ENCODE measurements at places on chromosomes 12 and 14. TPM values are rescaled to one million over a fixed set of nuclear protein-coding genes. Genes with fewer than 3 reads are reported as not detected.

DNA sequence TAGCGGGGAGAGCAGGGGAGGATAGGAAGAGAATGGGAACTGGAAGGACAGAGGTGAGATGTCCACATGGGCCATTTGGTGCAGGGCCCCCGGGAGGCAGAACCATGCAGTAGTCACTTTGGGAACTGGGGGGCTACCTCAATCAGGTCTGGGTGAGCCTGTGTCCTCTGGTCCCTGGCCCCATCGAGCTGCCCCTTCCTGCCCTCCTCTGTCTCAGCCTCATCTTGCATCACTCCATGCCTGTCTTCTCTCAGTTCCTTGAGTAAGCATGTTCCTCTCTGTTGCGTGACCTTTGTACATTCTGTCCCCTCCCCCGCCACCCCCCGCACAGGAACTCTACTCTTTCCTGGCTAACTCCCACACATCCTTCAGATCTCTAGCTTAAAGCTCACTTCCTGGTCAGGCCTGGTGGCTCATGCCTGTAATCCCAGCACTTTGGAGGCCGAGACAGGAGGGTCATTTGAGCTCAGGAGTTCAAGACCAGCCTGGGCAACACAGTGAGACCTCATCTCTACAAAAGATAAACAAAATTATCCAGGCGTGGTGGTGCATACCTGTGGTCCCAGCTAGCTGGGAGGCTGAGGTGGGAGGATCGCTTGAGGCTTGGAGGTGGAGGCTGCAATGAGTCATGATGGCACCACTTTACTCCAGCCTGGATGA lies 23.2 kb downstream of the FOS start:
- no peak overlapping the region for H3K4me3 ChIP-seq
- no peak overlapping the region for H3K27ac ChIP-seq
- no peaks in the 10 kb centered on the region for H3K4me1 ChIP-seq
- H3K27me3 ChIP-seq: no peaks in the 10 kb centered on the region
- no peak for DNase-seq

DNA sequence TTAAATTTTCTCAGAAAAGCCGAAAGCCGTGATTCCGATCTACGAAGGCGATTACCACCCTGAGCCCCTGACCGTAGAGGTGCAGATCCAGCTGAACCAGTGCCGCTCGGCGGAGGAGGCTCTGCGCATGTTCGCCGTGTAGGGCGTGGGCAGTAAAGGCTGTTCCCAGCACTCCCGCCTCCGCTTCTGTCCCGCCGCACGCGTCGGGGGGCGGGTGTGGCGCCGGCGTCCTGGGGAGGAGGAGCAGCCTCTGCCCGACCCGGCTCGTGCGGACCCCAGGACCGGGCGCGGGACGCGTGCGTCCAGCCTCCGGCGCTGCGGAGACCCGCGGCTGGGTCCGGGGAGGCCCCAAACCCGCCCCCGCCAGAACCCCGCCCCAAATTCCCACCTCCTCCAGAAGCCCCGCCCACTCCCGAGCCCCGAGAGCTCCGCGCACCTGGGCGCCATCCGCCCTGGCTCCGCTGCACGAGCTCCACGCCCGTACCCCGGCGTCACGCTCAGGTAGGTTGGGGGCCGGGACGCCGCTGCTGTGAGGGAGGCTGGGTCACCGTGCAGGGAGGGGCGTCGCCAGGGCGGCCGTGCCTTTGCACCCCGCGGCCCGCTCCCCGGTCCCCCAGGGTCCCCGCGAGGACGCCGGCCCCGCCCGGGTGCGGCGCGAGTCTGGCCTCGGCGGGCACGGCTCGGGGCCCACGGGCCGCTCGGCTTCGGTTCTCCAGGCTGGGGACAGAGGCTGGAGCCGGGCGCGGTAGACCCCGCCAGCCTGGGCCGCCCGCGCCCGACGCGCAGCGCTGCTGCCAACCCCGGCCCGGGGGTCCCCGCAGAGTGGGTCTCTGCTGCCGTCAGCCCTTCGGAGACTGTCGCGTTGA lies at the start of gene B3GNT4:
B3GNT4 (plus strand) TSS at position 409 of the 866 bp plus-strand sequence. CDS start 910 bp downstream, outside the sequence.
- H3K27ac ChIP-seq: no peak within 1 kb of the TSS
- H3K27me3 ChIP-seq: peaks cover 76% of the 10 kb centered on the region
- H3K4me3 ChIP-seq: peak within 1 kb of the TSS; percentile 34
- H3K4me1 ChIP-seq: peaks cover 12% of the 10 kb centered on the region
- H3K36me3 ChIP-seq: peaks cover 19% of the 10 kb centered on the region

Gene RNU7-1
- not detected for total RNA-seq

Gene CLEC2A
- total RNA-seq: not detected

Gene TCHP
- 8.0 TPM for total RNA-seq

Gene CEBPE
- 2.5 TPM for total RNA-seq

GRCh38 chr12:8696442-8697090 lies 1.2 kb upstream of the RIMKLB start:
- H3K27me3 ChIP-seq: no peaks in the 10 kb centered on the region
- H3K27ac ChIP-seq: no peak overlapping the region
- peak overlapping the region; percentile 80 for H3K4me3 ChIP-seq
- peaks cover 3% of the 10 kb centered on the region for H3K36me3 ChIP-seq

Gene MAP3K9
- total RNA-seq: 0.47 TPM

DNA sequence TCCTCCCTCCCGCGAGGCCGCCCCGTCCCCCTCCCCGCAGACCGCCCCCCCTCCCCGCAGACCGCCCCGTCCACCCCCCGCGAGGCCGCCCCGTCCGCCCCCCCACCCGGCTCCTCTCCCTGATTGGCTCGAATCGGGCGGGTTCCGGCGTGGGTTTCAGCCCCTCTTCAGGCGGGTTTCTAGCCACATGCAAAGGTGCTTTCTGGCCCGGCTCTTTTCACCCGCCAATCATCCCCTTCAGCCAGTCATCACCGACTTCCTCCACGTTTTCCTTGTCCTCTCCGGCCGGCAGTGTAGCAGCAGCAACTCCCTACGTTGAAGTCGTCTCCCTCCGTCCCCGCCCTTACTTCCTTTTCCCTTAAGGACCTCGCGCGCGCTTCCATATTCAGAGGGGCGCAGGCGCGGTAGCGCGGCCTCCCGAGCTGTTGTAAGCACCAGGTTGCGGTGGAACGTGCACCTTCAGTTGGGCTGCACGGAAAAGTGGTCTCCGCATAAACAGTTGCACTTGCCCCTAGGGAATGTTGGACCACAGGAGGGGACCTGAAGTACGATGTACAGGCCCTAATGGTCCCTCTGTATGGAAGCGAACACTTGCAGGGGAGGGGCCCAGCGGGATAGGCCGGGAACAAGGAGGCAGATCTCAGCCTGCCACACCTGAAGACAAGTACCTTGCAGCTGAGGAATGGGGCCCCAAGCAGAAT lies 44.6 kb upstream of the ESR2 start:
- H3K4me1 ChIP-seq: peaks cover 2% of the 10 kb centered on the region
- peak overlapping the region; percentile 33 for H3K27ac ChIP-seq
- H3K36me3 ChIP-seq: no peaks in the 10 kb centered on the region
- peak overlapping the region; percentile 78 for H3K4me3 ChIP-seq
- DNase-seq: peak; percentile 93

GRCh38 chr14:106491851-106492250 lies 965.5 kb downstream of the TMEM121 start:
- no peak overlapping the region for H3K4me3 ChIP-seq
- H3K4me1 ChIP-seq: peaks cover 24% of the 10 kb centered on the region
- no peak for DNase-seq
- H3K36me3 ChIP-seq: no peaks in the 10 kb centered on the region
- H3K27me3 ChIP-seq: no peaks in the 10 kb centered on the region
- H3K27ac ChIP-seq: no peak overlapping the region

DNA sequence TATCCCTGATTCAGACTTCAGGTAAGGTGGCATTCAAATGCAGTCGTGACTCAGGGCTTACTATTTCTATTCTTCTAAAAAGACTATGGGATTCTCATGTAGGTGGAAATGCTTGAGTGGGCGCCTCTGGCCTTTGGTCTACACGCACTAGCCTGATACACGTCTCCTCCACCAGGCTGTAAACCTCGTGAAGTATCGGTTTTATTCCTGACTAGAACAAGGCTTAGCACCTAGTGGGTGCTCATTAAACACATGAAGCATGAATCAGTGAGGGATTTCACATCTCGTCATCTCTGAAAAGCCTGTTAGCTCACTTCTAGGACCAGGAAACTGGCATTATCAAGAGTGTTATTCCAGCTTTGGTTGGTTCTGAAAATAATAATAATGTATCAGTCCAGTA lies 17.7 kb upstream of the HNF1A start:
- H3K27ac ChIP-seq: no peak overlapping the region
- H3K4me1 ChIP-seq: peaks cover 15% of the 10 kb centered on the region
- no peaks in the 10 kb centered on the region for H3K36me3 ChIP-seq
- H3K4me3 ChIP-seq: no peak overlapping the region
- DNase-seq: no peak

GRCh38 chr12:39103552-39104165 lies 198.3 kb upstream of the CPNE8 start:
- H3K4me1 ChIP-seq: no peaks in the 10 kb centered on the region
- no peaks in the 10 kb centered on the region for H3K36me3 ChIP-seq
- no peak overlapping the region for H3K4me3 ChIP-seq
- DNase-seq: peak; percentile 8

Gene KRT6A
- total RNA-seq: 14.4 TPM

Gene RFX4
- 0.05 TPM for total RNA-seq

DNA sequence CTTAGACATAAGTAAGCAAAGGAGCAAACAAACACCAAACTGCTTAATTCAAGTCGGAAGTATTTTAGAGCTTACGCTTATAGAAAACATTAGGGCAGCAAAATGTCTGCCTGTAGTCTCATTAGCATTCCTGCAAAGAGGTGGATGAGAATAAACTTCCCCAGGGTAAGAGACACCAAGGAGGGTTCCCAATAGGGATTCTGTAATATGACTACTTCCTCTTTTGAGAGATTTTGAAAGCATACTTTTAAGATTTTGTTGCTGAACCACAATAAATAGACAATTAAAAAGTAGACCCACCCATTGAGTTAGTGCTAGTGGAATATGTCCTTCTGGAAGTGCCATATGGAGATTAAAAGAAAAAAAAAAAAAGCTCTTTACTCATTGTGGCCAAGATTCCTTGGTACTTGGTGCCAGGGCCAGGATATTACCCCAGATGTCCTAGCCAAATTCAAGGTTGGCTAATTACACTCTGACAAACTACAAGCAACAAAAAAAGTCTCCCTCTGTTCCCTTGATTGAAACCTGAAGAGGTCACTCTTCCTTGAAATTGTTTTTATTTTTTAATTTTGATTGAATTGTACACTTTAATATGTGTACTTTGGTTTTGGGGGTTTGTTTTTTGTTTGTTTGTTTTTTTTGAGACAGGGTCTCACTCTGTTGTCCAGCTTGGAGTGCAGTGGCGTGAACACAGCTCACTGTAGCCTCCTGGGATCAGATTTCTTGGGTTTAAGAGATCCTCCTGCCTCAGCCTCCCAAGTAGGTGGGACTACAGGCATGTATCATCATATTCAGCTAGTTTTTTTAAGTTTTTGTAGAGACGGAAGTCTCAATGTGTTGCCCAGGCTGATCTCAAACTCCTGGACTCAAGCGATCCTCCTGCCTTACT lies 8.7 kb downstream of the CLIP1 start:
- H3K36me3 ChIP-seq: no peaks in the 10 kb centered on the region
- no peak overlapping the region for H3K27ac ChIP-seq
- no peak for DNase-seq
- no peak overlapping the region for H3K4me3 ChIP-seq

Gene P3H3
- 1.0 TPM for total RNA-seq

- peak overlapping the region; percentile 32 for H3K27ac ChIP-seq
- no peaks in the 10 kb centered on the region for H3K36me3 ChIP-seq
- no peak overlapping the region for H3K4me3 ChIP-seq
- H3K27me3 ChIP-seq: no peaks in the 10 kb centered on the region
- DNase-seq: no peak
- no peaks in the 10 kb centered on the region for H3K4me1 ChIP-seq
These were observed 191.5 kb downstream of the PAX9 start for GRCh38 chr14:36852981-36853691.

- H3K4me1 ChIP-seq: no peaks in the 10 kb centered on the region
- no peak overlapping the region for H3K4me3 ChIP-seq
- H3K36me3 ChIP-seq: no peaks in the 10 kb centered on the region
- no peak overlapping the region for H3K27ac ChIP-seq
- no peak for DNase-seq
- peaks cover 40% of the 10 kb centered on the region for H3K27me3 ChIP-seq
These were observed 13.3 kb downstream of the FAM181A start for GRCh38 chr14:93940437-93940836.

Gene RAPGEF3
- 1.6 TPM for total RNA-seq

- no peak for DNase-seq
- H3K4me3 ChIP-seq: no peak overlapping the region
- no peaks in the 10 kb centered on the region for H3K36me3 ChIP-seq
These were observed 476.1 kb upstream of the SYT1 start for GRCh38 chr12:78388461-78388860.

GRCh38 chr12:84807249-84807648 lies 105.3 kb downstream of the SLC6A15 start:
- H3K36me3 ChIP-seq: no peaks in the 10 kb centered on the region
- no peak overlapping the region for H3K4me3 ChIP-seq
- no peak overlapping the region for H3K27ac ChIP-seq

- no peaks in the 10 kb centered on the region for H3K4me1 ChIP-seq
- no peaks in the 10 kb centered on the region for H3K27me3 ChIP-seq
- no peaks in the 10 kb centered on the region for H3K36me3 ChIP-seq
- DNase-seq: no peak
- no peak overlapping the region for H3K27ac ChIP-seq
These were observed 233.6 kb upstream of the ARHGAP5 start for GRCh38 chr14:31843361-31844091.

GRCh38 chr14:22007363-22007762 lies 333.7 kb upstream of the OR4E1 start:
- DNase-seq: no peak
- H3K4me1 ChIP-seq: peaks cover 27% of the 10 kb centered on the region
- no peaks in the 10 kb centered on the region for H3K27me3 ChIP-seq

GRCh38 chr12:54759751-54760150 lies 94.6 kb upstream of the MUCL1 start:
- DNase-seq: no peak
- no peaks in the 10 kb centered on the region for H3K36me3 ChIP-seq
- no peak overlapping the region for H3K4me3 ChIP-seq
- no peaks in the 10 kb centered on the region for H3K4me1 ChIP-seq

Gene KRT72
- 0.33 TPM for total RNA-seq

DNA sequence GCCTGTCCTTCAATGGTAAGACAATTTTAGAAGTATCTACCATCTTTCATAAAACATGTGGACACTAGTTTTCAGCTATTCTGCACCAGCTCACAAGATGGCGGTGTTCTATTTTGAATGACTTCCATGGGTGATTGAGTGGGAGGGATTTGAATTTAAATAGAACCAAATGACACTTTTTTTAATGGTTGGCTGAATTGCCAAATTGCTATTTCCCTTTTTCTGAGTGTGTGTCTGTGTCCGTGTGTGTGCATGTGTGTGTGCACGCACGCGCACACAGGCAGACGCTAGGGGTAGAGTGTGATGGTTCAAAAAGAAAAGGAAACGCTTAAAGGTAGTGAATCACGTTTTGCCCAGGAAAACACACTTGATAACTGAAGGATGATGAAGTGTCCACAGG lies 362.6 kb downstream of the DAD1 start:
- peaks cover 14% of the 10 kb centered on the region for H3K4me1 ChIP-seq
- peak overlapping the region; percentile 27 for H3K4me3 ChIP-seq
- no peak overlapping the region for H3K27ac ChIP-seq
- no peaks in the 10 kb centered on the region for H3K27me3 ChIP-seq
- no peaks in the 10 kb centered on the region for H3K36me3 ChIP-seq

GRCh38 chr14:87966816-87967215 lies 26.2 kb downstream of the GALC start:
- no peaks in the 10 kb centered on the region for H3K27me3 ChIP-seq
- no peak for DNase-seq
- no peak overlapping the region for H3K27ac ChIP-seq

Gene IFNG
- 1.2 TPM for total RNA-seq

Gene FBRSL1
- total RNA-seq: 5.9 TPM

GRCh38 chr12:124947561-124948398 lies 33.3 kb upstream of the UBC start:
- H3K27me3 ChIP-seq: no peaks in the 10 kb centered on the region
- no peaks in the 10 kb centered on the region for H3K4me1 ChIP-seq
- H3K36me3 ChIP-seq: peaks cover 27% of the 10 kb centered on the region
- H3K27ac ChIP-seq: no peak overlapping the region

Gene MYF5
- not detected for total RNA-seq

Gene CINP
- 26.7 TPM for total RNA-seq

All from thymus (tissue), 14 donors.